Stimulated activated CD4-positive, alpha-beta T cell treated with anti-CD3 and anti-CD28 coated beads, TNF-alpha, amount 100 ng/mL, for 48 hours (primary cell): ENCODE measurements at places on chromosomes 4 and X.
A peak's percentile ranks its signal among the peaks of the same experiment; 100 is the strongest.

DNA sequence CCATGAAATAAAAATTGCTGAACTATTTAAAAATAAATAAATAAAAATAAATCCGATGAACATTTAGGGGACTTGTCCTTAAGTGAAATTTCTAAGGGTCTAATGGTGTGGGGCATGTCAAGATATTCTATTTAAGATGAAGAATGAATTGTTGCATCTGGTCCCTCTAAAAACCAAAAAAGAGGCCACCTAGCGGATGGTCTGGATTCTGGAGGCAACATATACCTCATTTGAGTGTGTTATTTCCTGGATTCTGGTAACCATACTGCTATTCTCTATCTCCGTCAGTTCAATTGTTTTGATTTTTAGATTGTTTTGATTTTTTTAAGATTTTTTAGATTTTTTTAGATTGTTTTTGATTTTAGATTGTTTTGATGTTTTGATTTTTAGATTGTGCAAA, 28.3 kb downstream of the AGTR2 start:
- no peak for DNase-seq

GRCh38 chr4:168667921-168668320, 171.1 kb downstream of the PALLD start:
- no peak for DNase-seq

DNA sequence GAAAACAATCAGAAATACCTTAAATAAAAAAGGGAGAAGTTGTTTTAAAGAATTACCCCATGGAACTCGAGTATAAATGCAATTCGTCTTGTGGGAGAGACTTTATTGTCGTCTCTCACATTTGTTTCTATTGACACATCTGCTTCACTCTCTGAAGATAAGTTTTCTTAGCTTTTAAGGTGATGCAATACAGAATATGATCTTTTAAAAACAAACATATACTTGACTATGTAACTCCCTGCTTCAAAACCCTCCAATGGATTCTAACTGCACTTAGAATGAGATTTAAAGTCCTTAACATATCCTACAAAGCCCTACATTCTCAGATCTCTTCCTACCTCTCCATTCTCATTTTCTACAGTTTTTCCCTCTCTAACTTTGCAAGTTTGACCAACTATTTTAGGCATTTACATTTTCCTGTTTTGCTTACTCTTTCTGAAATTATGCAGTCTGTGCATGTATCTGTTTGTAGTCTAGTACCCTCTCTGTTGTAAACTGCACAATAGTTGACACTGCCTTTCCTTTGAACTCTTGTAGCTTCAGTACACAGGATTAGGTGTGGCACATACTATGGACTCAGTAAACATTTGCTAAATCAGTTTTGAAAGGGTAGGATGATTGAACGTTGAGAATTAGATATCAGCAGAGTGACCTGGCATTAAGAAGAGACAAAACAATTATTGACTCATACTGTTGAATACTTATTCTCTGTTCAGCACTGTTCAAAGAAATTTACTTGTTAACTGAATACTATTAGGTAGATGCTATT, 59.8 kb downstream of the AGTR2 start:
- DNase-seq: no peak

DNA sequence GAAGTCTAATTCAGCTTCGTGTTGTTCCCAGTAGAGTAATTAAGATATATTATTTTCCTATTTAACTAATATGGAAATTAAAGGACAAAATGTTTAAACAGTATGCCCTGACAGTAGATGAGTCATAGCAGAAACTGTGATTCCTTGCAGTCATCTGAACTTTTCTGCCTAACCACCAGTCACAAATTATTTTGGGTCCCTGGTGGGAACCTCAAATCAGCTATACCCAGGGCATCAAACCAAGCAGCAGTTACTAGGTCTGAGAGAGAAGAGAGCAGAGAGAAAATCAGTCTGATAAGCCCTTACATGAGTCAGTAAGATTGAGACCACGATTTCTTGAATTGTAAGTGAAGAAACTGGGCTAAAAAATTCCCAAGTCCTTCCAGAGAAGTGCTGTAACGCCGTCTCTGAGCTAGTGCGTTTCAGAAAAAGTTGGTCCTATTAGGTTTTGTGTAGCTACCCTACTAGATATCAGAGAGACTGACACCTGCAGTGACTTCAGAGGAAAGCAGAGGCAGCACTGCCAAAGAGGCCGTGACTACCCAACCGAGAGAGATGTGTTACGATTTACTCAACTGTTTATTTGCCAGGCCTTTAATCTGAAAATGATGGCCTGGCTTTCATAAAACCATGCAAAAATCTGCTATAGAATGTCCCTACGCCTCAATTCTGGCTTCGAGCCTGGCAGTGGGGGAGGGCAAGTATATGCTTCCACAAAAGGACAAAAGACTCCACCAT, 21.7 kb upstream of the GPM6A start:
- no peak for DNase-seq

DNA sequence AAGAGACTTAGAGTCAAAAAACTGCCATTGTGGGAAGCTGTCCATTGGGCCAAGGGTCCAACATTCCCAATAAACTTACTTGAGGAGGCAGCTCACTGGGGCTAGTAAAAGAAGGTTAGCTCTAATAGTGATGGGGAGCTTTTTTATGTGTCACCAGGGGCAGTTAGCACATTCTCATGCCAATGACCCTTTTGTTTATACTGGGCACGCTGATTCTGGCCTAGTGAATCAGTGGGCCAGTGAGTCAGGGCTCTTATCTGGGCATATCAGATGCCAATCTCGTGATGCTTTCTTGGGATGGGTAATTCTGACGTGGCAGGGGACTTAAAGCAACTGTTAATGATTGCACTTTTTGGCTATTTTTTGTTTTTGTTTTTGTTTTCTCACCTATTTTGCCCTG, 27.8 kb downstream of the TCEAL1 start:
- DNase-seq: no peak

GRCh38 chr4:112817933-112818593, 181.1 kb downstream of the LARP7 start:
- peak; percentile 9 for DNase-seq

DNA sequence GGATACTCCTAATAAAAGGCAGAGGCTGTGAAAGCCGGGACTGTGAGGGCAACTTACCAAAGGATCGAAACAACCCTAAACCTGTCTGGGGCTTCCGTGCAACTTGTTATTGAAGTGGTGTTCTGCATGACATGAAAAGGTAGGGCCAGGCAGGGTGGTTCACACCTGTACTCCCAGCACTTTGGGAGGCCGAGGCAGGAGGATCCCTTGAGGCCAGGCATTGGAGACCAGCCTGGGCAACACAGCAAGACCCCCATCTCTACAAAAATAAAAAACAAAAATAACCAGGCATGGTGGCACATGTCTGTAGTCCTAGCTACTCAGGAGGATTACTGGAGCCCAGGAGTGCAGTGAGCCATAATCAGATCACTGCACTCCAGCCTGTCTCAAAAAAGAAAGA, 12.3 kb downstream of the CASP3 start:
- no peak for DNase-seq

- DNase-seq: no peak
These were observed 111.8 kb upstream of the DKK2 start for GRCh38 chr4:107147873-107148272.

- no peak for DNase-seq
These were observed 88.4 kb downstream of the GPR143 start for GRCh38 chrX:9677098-9677739.

- no peak for DNase-seq
These were observed 19.4 kb downstream of the TRMT44 start for GRCh38 chr4:8459867-8460445.

DNA sequence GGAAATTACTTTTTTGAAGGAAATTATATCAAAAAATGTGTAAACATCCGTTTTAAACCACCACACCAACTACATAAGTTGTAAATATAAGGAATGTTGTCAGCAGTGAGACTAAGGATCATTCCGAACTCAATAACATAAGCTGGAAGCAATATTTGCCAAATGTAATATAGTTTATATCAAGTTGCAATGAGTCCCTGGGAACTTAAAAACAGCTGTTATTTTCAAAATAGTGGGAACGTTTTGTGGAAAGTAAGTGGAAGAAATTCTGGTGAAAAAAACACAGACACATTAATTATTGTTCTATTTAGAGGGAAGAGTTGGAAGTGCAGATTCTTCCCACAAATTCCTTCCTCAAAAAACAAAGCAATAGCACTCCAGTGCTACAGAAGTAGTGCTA, 444.3 kb downstream of the NAP1L3 start:
- no peak for DNase-seq
